ENCODE measurements at places on chromosomes 2 and 18.

DNA sequence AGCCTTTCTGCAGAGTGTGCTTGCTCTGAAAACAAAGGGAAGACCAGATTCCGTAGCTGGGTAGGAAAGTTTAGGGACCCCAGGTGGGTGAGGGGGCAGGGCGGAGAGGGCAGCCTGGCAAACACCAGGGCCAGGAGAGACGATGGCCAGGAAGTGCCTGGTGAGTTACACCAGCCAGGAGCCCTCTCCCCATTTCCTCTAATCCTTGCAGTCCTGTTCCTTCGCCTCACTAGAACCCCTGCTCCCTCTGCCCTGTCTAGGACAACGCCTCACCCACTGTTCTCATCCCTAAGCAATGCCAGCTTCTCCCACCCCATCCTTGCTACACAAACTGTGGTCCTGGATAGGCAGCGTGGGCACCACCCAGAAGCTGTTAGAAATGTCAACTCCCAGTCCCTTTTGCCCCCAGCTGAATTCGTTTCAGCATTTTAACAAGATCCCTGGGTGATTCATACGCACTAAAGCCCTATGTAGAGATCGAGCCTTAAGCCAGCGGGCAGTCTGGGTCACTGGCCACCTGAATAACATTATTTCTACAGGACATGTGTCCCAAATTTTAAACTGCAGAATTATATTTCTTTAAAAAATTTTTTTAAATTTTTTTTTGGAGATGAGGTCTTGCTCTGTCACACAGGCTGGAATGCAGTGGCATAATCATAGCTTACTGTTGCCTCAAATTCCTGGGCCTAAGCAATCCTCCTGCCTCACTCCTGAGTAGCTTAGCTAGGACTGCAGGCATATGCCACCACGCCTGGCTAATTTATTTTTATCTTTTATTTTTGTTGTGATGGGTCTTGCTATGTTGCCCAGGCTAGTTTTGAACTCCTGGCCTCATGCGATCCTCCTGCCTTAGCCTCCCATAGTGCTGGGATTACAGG, 10.9 kb downstream of the WIPF1 start:
- no peak for DNase-seq

DNA sequence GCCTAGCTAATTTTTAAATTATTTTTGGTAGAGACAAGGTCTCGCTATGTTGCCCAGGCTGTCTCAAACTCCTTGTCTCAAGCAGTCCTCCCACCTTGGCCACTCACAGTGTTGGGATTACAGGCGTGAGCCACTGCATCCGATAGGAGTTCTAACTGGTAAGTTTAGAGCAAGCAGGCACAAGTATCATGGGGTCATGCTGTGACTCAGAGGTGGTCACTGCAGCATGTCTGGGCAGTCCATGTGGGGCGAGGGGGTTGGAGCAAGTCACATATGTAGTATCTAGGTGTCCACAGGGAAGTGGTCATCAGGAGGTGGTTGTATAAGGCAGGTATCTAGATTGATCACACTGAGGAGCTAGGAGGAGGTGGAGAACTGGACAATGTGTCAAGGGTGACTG, 22.7 kb upstream of the STARD7 start:
- no peak for DNase-seq

GRCh38 chr2:157789256-157789655, 86.9 kb downstream of the ACVR1 start:
- DNase-seq: no peak

- DNase-seq: no peak
Measured at GRCh38 chr2:238790126-238790832, 57.6 kb upstream of the TWIST2 start.

- DNase-seq: peak; percentile 80
Measured at GRCh38 chr2:112254466-112255240, at the start of gene ZC3H8. TSS of gene ZC3H8 (minus strand) at chr2:112255042. CDS start at chr2:112254981, 61 bp downstream.

- DNase-seq: no peak
Measured at GRCh38 chr2:118808429-118808809, 39.0 kb downstream of the EN1 start.

DNA sequence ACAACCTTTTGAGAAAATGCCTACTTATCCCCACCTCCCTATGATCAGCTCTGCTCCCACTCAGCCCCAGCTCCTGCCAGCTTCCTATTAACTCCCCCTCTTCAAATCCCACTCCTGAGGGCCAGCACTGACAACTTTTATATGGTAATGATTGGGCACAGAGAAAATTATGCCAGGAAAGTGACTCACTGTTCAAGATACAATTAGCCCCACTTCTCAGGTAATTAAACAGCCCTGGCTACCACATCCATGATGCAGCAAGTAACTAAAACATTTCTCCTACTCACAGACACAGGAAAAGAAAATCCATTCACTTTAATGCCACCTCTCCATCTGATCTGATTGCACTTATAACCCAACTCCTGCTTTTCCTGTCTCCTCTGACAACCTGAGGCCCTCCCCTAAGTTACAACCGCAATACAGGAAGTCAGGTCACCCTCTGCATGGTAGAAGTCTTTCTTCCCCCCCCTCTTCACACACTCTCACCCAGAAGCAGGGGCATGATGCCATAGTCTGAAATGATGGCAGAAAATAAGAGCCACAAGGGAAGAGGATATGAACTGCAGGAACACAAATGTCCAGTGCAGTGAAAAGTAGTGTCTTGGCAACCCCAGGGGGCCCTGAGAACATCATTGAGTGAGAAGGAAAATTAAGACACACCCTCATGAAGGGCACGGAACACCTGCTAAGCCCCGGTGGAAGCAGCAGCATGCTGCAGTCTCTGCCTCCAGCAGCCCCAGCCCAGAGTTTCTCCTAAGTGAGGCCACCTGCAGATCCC, 54.4 kb downstream of the STK39 start:
- DNase-seq: no peak

DNA sequence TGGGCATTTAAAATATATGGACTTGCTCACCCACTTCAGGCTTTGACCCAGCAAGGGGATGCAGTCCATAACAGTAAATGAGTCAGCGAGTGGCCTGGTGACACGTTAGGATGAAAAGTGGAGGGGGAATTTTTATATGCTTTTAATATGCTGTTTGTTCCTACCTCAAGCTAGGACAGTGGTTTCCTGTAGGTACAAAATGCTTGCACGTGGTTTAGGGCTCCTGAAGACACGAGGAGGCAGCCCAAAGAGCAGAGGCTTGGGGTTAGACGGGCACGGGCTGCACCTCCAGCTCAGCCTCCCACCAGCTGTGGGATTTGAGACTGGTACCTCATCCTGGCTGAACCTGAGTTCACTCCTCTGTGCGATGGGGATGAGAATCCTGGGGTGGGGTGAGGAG, 306.2 kb upstream of the CXCR4 start:
- no peak for DNase-seq

DNA sequence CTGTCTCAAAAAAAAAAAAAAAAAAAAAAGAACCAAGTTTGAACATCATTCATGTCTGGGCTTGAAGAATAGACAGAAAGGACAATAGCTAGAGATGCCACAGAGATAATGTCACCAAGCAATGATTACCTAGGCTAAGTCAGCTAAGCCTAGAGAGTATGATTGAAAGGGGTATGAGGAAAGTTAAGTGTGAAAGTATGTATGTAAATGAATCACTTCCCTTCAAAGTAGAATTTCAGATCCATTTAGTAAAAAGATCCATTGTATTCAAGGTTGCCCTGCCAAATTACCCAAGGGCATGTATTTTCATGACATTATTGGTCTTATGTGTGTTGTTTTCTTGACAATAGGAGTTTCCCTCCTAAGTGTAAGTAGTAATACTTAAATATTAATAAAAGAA, 34.1 kb upstream of the SLC39A10 start:
- DNase-seq: no peak

DNA sequence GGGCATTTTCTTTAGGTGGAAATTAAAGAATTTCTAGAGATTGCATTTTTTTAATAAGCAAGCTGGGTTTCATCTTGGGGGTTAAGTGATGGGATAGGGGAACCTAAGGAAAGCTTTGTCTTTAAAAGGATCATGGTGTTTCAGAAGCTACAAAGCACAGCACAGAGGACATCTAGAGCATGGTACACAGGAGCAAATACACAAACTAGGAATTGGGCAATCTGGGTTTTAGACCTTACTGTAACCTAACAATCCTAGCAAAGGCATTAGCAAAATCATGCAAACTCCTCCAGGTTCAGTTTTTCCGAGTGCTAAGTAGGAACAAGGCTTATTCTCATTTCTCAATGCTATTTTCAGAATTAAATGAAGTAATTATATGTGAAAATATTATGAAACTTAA, 134.1 kb downstream of the CD226 start:
- DNase-seq: no peak

DNA sequence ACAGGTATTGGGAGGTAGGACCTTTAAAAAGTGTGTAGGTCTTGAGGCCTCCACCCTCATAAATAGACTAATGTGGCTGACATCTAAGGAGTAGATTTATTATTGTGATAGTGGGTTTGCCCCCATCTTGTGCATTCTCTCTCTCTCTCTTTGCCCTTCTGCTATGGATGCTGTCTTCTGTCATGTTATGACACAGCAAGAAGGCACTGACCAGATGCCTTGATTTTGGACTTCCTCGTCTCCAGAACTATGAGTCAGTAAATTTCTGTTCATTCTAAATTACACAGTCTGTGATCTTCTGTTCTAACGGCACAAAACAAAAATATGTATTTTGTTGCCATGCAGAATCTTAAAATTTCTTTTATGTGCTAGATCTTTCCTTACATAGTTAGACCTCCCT, 66.9 kb downstream of the ATAD2B start:
- DNase-seq: no peak

DNA sequence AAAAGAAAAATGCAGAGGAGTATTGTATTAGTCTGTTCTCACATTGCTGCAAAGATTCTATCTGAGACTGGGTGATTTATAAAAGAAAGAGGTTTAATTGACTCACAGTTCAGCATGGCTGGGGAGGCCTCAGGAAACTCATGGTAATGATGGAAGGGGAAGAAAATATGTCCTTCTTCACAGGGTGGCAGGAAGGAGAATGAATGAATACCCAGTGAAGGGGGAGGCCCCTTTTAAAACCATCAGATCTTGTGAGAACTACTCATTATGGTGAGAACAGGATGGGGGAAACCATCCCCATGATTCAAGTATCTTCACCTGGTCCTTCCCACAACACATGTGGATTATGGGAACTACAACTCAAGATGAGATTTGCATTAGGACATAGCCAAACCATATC, 9.1 kb upstream of the PLCL1 start:
- DNase-seq: no peak

DNA sequence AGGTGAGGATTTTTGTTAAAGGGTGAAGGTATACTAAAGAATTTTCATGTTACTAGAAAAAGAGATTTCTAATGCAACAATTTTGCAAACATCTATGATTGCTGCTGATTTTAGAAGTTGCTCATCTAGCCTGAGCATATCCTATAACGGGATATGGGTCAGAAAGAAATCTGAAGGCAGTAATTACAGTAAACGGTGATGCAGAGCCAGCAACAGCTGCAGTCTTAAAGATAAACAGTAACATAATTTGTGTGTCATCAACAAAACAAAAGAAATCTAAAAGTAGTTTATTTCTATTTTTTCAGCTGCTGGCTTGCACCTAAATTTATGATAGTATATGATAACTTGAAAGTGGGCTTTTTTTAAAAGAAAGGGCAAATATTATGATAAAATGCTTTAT, 215.7 kb downstream of the SLC4A10 start:
- DNase-seq: no peak

Data from GM12878 (cell line).